ENCODE measurements at places on chromosomes 6 and 20.

DNA sequence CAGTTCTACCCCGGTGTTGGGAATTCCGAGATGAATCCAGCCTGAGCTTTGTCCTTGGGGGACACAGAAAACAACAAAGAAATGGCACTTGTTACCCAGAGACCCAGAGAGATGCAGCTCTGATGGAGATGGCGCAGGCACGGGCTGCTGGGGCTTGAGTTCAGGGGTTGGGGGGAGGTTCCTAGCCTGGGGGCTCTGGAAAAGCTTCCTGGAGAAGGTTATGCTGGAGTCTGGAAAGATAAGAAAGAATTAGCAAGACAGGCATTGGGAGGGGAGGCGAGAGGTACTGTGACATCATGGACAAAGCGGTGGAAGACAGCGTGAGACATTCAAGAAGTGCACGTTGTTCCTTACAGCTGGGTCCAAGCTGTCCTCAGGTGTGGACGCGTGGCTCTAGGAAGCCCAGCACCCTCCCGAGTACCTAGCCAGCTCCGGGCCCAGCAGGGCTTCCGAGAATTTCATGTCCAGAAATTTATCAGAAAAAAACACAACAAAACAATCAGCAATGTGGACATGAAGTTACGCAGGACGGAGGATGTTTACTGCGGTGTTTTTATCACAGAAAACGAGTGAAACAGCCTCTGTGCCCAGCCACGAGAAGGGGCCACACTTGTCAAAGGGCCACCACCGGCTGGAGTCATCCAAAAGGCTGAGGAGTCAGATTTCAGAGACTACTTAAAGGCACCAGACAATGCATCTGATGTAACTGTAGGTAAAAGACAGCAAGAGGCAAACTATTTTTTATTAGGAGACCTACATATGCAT lies 39.5 kb downstream of the C20orf203 start:
- no peak for DNase-seq

DNA sequence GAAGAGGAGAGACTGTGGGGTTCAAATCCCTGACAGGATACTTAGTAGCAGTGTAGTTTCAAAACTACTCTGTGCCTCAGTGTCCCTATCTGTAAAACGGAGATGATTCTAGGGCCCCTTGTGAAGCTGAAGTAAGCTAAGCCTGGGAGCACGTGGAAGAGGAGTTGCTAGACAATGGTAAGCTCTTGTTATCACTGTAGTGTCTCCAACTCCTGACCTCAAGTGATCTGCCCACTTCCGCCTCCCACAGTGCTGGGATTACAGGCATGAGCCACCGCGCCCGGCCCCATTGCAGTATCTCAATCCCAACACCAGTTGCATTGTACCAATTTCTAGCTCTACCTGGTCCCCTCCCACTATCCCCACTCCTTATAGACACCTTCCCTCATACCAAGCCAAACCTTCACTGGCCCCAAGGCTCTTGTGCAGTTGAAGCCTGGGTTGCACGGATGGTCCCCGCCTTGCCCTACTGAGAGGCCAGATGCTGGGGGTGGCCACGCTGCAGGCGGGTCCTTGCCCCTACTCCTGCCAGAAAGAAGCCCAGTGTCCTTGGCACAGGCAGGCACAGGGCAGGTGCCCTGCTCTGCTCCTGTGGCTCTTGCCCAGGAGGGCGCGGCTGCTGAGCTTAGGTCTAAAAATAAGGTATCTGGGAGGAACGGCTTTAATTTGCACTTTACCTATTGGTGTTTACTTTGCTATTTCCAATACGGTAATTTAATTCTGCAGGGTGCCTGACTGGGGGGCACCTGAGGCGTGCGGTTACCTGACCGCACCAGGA lies 118.1 kb downstream of the VEGFA start:
- DNase-seq, result no peak

GRCh38 chr6:138431256-138432062 lies 27.4 kb downstream of the HEBP2 start:
- DNase-seq, result no peak

DNA sequence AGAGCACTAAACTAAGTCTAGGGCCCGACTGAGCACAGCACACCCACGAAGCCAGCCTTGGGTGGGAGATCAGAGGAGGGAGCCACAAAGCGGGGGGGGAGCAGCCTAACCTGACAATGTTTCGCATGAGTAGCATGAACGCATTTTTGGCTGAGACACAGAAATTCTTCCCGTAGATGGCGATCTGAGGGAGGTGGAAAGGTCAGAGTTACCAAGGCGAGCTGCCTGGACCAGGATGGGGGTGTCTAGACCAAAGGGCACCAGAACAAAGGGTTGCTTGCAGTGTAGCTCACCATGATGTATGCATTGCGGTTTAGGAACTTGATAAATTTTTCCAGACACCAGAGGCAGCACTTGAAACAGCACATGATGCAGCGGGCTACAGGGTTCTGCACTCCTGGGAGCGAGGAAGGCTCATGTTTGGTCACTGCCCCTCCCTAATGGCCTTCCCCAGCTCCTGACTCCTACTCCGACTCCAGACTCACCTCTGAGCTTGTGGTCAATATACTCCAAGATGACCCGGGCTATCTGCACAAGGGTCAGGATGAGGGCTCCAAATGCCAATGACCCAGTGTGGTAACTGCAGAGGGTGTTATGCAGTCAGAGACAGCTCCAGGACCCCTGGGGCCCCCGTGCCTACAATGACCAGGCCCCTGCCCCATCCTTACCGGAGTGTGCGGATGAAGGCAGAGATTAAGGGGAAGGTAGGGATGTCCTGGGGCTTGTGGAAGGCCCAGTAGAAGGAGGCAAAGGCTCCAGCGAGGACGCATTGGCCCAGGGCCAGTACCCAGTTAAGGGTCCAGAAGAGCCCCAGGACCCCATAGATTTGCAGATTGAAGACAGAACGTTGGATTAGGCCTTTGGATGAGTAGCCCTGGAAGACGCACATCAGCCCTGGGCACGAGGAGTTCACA lies 2.8 kb upstream of the NEU1 start:
- no peak for DNase-seq

- DNase-seq, result no peak
Measured at GRCh38 chr6:104700371-104701185, 159.1 kb downstream of the HACE1 start.

DNA sequence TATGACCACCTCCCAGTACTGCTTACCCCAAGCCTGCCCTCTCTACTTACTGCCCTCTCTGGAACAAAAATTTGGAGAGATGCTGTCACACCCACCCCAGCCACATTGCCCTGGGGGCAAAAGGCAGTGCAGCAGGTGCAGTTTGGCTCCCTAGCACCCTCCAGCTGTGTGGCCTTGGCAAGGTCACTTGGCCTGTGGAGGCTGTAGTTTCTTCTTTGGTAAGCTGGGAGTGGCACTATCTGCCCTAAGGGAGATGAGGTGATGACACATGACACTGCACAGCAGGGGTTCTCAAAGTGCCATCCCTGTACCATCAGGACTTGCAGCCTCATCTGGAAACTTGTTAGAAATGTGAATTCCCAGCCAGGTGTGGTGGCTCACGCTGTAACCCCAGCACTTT lies 44.8 kb downstream of the TAF8 start:
- DNase-seq, result no peak

DNA sequence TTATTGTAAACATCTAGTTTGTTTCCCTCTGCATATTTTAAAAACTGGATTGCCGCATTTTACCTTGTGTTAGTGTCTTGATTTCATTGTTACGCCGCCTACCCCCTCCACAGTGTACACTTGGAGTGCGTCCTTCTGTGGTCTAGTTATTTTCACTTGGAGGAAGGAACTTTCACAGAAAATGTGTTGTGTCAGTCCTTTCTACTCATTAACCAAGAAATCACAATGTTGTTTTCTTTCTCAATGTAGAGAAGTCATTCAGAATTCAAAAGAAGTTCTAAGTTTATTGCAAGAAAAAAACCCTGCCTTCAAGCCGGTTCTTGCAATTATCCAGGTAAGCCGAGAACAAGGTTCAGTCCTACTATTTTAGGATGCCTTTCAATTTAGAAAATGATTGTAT lies 10.3 kb downstream of the MTHFD1L start:
- no peak for DNase-seq

GRCh38 chr20:41848180-41848579 lies 230.0 kb upstream of the CHD6 start:
- no peak for DNase-seq

DNA sequence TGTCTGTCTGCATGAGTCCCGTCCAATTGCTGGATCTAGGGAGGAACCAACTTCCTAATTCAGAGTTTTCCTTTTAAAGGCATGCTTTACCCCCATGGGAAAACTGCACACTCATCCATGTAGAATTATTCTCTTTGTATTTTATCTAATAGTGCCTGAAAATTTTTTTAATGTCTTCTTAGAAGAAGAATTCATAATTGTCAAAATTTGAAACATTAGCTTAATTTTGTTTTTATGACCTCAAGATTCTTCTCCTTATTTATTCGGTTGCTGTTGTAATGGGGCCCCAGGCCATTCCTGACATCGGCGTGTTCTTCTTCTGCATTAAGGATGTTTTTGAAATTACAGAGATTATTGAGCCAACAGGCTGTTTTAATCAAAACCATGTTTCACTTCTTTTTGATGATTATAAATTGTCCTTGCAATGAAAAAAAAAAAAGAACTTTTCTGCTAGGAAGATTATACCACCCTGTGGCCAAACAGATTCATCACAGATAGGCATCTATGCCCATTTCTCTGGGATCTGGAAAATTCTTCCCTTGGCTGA lies 100.3 kb downstream of the ZNF217 start:
- DNase-seq, result no peak

DNA sequence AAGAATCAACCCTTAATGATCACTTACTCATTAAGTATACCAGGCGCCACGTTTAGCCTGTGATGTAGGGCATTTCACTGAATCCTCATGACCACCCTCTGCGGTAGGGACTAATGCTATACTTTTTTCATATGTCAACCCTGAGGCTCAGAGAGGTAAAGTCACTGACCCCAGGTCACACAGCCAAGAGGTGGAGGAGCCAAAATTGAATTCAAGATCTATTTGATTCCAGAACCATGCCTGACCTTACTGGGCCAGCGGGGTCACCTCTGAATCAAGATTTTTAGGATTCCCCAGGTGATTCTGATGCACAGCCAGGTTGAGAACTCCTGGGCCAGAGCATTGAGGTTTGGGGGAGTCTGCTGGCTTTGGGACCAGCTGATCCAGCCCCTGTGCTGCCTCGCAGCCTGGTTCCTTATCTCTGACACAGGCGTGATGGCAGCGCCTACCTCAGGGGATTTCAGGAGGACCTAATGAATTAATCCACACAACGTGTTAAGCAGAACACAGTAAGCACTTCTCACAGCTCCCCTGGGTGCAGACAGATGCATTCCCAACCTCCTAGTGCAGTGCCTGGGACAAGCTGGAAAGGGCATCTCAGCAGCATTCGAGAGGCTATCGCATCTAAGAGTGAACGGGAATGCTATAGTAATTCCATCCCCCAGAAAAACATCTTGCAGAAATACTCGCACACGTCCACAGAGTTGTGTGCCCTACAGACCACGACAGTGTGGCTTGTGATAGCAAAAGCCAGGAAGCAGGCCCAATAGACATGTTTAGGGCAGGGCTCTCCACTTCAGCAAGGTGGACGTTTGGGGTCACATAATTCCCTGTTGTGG lies 101.4 kb upstream of the PTPN1 start:
- DNase-seq, result no peak

- no peak for DNase-seq
Measured at GRCh38 chr6:37320646-37321045, 33.1 kb upstream of the RNF8 start.

DNA sequence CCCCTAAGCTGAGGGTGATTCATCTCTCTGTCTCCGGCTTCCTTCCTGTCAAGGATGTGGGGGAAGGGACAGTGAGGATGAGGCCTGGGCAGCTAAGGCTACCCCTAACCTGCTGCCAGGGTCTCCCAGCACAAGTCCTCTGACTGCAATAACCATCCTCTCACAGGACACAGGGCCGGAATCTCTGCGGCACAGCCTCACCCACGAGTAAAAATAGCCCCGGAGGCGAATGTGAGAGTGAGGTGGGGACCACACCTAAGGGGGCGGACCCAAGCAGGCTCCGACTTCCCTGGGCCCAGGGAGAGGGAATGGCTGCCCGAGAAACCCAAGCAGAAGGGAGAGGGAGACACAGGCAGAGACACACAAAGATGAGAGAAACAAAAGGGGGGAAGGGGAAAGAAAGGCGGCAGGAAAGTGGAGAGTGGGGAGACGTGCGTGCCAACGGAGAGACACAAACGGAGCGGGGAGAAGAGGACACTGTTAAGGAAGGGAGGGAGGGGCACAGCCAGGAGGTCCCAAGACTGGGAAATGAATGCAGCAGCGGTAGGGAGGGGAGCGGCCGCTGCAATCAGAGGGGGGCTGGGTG lies 1.4 kb downstream of the CLIC1 start:
- DNase-seq, result no peak

- DNase-seq, result no peak
Measured at GRCh38 chr20:32179934-32180333, 27.6 kb downstream of the PLAGL2 start.

DNA sequence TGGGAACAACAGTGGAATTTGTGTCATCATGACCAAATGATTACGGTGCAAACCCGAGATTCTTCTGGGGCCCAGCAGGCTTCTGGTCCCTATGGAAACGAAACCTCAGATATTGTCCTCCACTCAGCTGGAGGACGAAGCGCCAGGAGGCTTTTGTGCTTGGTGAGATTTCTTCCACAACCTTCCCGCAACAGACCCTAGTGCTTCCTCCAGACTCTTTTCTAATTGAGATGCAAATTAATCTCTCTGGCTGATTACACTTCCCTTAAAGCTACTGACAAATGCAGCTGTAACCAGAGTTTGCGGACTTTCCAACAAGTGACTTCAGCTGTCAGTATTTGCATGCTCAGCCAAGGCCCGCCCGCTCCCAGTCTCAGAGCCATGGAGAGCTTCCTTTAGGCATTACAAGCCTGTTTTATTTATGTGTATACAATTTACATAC lies 96.0 kb downstream of the INSM1 start:
- DNase-seq, result peak; percentile 55

DNA sequence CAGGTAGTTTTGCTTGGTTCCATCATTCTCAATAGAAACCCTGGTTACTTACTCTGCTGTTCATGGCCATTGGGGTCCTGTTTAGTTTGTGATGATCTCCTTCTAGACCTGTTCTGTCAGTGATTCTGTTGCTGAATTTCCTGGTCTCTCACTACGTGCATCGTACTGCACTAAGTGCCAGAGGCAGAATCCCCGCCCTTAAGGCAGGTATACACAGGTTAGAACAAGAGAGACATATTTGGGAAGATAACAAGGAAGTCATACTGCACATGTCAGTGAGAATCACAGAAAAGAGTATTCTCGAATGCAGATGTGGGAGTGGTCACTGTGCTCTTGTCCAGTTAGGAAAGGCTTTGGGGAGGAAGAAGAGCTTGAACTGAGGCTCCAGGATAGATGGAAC lies 148.1 kb upstream of the MYLIP start:
- DNase-seq, result no peak

- no peak for DNase-seq
Measured at GRCh38 chr6:135784507-135784906, 67.0 kb upstream of the PDE7B start.

DNA sequence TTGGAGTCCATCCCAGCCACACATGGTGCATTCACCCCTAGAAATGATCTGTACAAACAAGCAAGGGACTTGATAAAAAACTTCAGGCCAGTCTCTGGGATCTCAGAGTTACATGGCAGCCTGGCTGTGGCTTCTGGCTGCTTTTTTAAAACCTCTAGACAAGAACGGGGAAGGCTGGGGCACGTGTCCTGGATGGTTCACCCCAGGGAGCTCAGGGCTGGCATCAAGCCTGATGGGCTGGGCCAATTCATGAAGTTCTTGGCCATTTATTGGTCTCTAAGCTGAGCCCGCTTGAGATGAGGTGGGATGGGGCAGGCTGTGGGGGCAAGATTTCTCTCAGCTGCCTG lies 10.4 kb upstream of the ZFAND3 start:
- DNase-seq, result no peak
